ENCODE measurements at places on chromosomes 6 and 20. TPM values are rescaled to one million over a fixed set of nuclear protein-coding genes. Genes with fewer than 3 reads are reported as not detected.
A peak's percentile ranks its signal among the peaks of the same experiment; 100 is the strongest.

Gene GCM1
- not detected for total RNA-seq

GRCh38 chr20:8161264-8162071 is 29.4 kb downstream of the PLCB1 start:
- no peak for ATAC-seq

DNA sequence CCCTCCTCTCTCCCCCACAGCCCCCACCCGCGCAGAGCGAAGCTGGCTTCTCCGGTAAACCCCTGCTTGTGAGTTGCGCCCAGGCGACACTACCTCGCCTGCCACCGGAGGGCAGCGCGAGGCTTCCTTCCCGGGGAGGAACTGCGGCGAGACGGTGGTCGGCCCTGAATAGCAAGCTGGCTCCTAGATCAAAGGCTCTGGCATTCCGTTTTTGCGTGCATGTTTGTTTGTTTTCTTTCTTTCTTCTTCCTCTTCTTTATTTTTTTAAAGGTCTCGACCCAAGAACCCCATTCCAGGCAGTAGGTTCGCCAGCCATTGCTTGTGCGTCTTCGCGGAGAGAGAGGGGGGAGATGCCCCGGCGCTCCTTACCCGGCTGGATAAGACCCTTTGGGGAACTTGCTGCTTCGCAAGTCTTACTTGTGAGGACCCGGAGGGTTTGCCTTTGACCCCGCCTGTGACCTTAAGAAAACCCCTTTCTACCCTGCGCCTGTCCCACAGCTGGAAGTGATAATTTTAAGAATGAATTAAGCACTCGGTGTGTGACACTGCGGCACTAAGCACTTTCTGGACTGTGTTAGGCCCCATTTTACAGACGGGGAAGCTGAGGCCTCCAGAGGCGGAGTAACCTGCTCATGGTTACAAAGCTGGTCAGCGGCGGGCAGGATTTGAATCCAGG is 92.7 kb upstream of the SIRPA start:
- ATAC-seq = peak; percentile 48

Gene WFDC5
- 4.3 TPM for total RNA-seq

- no peak for ATAC-seq
Observed at GRCh38 chr6:43009124-43009523, 4.6 kb downstream of the MEA1 start.

Data from esophagus mucosa (tissue), 1 donor.